ENCODE measurements at places on chromosomes 1 and 21. TPM values are rescaled to one million over a fixed set of nuclear protein-coding genes. Genes with fewer than 3 reads are reported as not detected.
A peak's percentile ranks its signal among the peaks of the same experiment; 100 is the strongest.

NEXN gene
- 13.0 TPM for total RNA-seq

CCDC185 gene
- not detected for total RNA-seq

DNA sequence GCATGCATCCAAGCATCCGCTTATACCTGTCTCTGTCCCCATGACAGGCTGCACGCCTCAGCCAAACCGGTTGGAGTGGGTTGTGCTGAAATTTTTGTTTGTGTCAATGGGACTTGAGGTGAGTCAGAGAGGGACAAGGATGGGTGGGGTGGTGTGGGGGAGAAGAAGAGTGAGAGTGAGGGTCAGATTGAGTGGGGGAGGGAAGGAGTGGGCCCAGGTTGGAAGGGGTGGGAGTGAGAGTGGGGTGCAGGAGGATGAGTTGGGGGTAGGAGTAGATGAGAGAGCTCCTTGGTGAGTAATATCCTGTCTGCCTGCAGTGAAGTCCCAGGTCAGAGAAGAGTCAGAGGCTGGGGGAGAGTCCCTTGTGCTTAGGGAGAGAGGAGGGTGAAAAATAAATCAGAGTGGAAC is 3.3 kb upstream of the NECTIN4 start:
- H3K36me3 ChIP-seq: no peaks in the 10 kb centered on the region
- H3K27me3 ChIP-seq: no peaks in the 10 kb centered on the region
- peaks cover 5% of the 10 kb centered on the region for H3K4me1 ChIP-seq
- DNase-seq: peak; percentile 9
- no peak overlapping the region for H3K4me3 ChIP-seq

PDE4DIP gene
- 132 TPM for total RNA-seq

GRCh38 chr1:201655910-201656309 is 117.0 kb downstream of the NAV1 start:
- no peak overlapping the region for H3K27ac ChIP-seq
- no peak for DNase-seq
- H3K4me1 ChIP-seq: peaks cover 36% of the 10 kb centered on the region
- no peaks in the 10 kb centered on the region for H3K27me3 ChIP-seq
- no peak overlapping the region for H3K4me3 ChIP-seq

ARL8A gene
- total RNA-seq: 25.7 TPM

DNA sequence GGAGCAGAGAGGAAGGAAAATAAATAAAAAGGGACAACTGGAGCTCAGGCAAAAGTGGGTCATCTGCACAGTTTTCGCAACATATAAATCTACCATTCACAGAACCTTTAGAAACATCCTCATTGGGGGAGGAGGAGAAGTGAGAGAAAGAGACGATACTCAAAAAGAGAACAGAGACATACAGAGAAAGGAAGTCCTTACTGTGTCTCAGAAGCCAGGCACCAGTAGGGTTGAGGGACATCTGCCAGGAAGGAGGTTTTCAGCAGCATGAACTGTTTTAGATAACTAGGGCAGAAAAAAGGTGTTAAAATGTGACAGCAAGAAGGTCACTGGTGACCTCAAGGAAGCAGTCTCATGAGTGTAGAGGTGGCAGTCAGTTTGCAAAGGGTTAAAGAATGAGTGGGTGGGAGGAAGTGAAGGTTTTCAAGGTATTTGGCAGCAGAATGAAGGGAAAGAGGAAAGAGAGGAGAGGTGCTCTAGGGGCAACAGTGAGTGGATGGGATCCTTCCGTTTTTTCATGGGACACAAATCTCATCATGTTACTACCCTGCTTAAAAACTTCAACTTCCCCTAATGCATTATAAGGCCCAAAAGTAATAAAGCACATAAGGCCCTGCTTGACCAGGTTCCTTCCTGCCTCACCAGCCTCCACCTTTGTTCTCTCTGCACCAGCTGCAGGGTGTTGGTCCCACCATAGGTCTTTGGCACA is 9.5 kb downstream of the JAK1 start:
- H3K4me3 ChIP-seq: no peak overlapping the region
- no peak for DNase-seq
- H3K27ac ChIP-seq: peak overlapping the region; percentile 70
- no peaks in the 10 kb centered on the region for H3K27me3 ChIP-seq
- peaks cover 34% of the 10 kb centered on the region for H3K4me1 ChIP-seq

DNA sequence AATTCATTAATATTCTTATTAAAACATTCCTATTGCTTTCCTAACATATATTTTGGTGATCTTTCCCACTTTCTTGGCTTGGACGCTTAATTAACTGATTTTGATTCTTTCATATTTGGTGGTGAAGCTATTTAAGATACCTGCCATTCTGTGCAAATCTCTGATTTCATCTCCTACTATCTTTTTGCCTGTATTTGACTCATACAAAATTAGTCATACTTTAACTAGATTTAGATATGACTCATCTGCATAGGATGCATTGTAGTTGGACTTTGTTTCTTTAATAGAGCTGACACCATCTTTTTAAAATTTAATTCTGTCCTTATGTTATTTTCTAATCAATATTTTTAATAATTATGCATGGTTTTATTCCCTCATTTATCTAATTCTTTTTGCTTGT is 93.8 kb upstream of the PLPPR4 start:
- H3K4me3 ChIP-seq: no peak overlapping the region
- H3K36me3 ChIP-seq: no peaks in the 10 kb centered on the region
- no peaks in the 10 kb centered on the region for H3K27me3 ChIP-seq
- H3K27ac ChIP-seq: no peak overlapping the region

- H3K4me1 ChIP-seq: no peaks in the 10 kb centered on the region
- H3K36me3 ChIP-seq: no peaks in the 10 kb centered on the region
- H3K27me3 ChIP-seq: no peaks in the 10 kb centered on the region
- no peak overlapping the region for H3K27ac ChIP-seq
- peak; percentile 29 for DNase-seq
- no peak overlapping the region for H3K4me3 ChIP-seq
Measured at GRCh38 chr21:29436143-29436542, 137.4 kb downstream of the BACH1 start.

NR5A2 gene
- total RNA-seq: 162 TPM

DNA sequence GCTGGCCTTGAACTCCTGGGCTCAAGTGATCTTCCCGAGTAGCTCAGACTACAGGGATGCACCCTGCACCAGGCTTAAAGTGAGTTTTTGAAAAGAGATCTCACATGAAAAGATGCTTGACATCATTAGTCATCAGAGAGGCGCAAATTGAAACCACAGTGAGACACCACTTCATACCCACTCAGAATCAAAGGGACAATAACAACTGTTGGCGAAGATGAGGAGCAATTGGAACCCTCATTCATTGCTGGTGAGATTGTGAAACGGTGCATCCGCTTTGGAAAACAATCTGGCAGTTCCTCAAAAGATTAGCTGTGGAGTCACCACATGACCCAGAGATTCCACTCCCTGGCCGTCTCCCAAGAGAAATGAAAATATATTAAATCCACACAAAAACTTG is 122.3 kb downstream of the PGBD5 start:
- H3K4me3 ChIP-seq: no peak overlapping the region
- H3K4me1 ChIP-seq: peaks cover 7% of the 10 kb centered on the region
- H3K27me3 ChIP-seq: no peaks in the 10 kb centered on the region

- no peak overlapping the region for H3K4me3 ChIP-seq
- no peaks in the 10 kb centered on the region for H3K36me3 ChIP-seq
- H3K27me3 ChIP-seq: no peaks in the 10 kb centered on the region
- no peak overlapping the region for H3K27ac ChIP-seq
- no peaks in the 10 kb centered on the region for H3K4me1 ChIP-seq
Measured at GRCh38 chr1:54950006-54950368, 30.4 kb upstream of the TMEM61 start.

CD247 gene
- 3.9 TPM for total RNA-seq

GRCh38 chr1:24216276-24217074 is 29.4 kb upstream of the IFNLR1 start:
- DNase-seq: no peak
- H3K4me3 ChIP-seq: no peak overlapping the region
- no peak overlapping the region for H3K27ac ChIP-seq
- no peaks in the 10 kb centered on the region for H3K27me3 ChIP-seq
- H3K36me3 ChIP-seq: no peaks in the 10 kb centered on the region
- H3K4me1 ChIP-seq: no peaks in the 10 kb centered on the region

C1QTNF12 gene
- total RNA-seq: 44.2 TPM

GRCh38 chr1:76463849-76464248 is 389.3 kb downstream of the ST6GALNAC3 start:
- H3K4me1 ChIP-seq: no peaks in the 10 kb centered on the region
- H3K36me3 ChIP-seq: no peaks in the 10 kb centered on the region
- no peak overlapping the region for H3K4me3 ChIP-seq
- H3K27me3 ChIP-seq: no peaks in the 10 kb centered on the region

SPRR2F gene
- total RNA-seq: not detected

C1orf50 gene
- total RNA-seq: 1.7 TPM

- H3K36me3 ChIP-seq: no peaks in the 10 kb centered on the region
- H3K27ac ChIP-seq: no peak overlapping the region
- no peak overlapping the region for H3K4me3 ChIP-seq
- no peaks in the 10 kb centered on the region for H3K4me1 ChIP-seq
Measured at GRCh38 chr21:39564200-39564599, 48.5 kb upstream of the B3GALT5 start.

IGSF3 gene
- total RNA-seq: 47.7 TPM

GRCh38 chr1:102919659-102920058 is 188.7 kb downstream of the COL11A1 start:
- H3K27me3 ChIP-seq: no peaks in the 10 kb centered on the region
- H3K4me1 ChIP-seq: no peaks in the 10 kb centered on the region
- DNase-seq: no peak
- H3K27ac ChIP-seq: no peak overlapping the region
- no peaks in the 10 kb centered on the region for H3K36me3 ChIP-seq

DNA sequence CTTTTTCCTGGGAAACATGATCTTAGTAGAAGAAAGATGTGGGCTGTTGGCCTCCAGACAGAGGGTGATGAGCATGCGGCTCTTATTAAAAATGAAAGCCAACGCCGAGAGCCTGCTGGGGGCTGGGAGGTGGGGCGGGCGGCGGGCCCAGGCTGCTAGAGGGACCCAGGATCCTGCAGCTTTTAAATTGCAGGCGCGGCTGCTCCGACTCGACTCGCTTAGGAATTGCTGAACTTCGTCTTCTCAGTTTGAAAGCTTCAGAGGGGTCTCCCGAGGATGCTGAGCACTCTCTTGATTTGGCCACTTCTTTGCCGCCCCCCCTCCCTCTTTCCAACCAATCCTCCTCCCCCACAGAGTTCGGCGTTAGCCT is 1.2 kb downstream of the AGPAT3 start:
- no peak for DNase-seq
- H3K4me1 ChIP-seq: peaks cover 34% of the 10 kb centered on the region
- peak overlapping the region; percentile 89 for H3K4me3 ChIP-seq
- peak overlapping the region; percentile 99 for H3K27ac ChIP-seq

DNA sequence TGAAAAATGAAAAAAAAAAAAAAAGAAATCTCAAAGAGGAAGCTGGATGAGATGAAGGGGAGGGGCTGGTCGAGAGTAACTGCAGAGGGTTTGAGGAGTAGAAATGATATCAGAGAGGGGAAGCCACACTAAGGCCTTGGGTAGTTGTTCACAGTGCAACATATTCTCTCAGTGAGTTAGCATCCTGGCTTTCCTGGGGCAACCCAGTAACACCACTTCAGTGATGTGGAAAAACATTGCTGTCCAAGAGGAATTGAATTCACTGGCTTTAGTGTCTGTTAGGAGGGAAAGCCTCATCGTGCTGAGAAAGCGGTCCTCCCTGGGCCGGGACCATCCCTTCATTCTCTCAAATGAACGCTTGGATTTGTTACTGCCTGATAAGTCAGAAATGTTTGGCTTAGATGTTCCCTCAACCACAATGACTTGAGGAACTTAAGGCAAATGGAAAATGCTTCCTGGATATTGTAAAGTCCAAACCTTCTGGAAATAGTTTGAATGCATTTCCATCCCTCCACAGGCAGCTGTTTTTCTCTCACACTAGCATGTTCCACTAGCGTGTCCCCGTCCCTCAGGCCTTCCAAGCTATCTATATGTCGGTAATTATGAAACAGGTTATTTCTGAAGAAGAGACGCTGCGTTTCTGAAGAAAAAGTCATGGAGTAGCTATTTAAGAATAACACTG is 12.2 kb downstream of the TGFB2 start:
- no peaks in the 10 kb centered on the region for H3K4me1 ChIP-seq
- no peaks in the 10 kb centered on the region for H3K36me3 ChIP-seq
- no peak overlapping the region for H3K4me3 ChIP-seq
- H3K27me3 ChIP-seq: no peaks in the 10 kb centered on the region
- no peak for DNase-seq

GRCh38 chr1:173954179-173954578 is 37.1 kb upstream of the SERPINC1 start:
- no peak overlapping the region for H3K4me3 ChIP-seq
- H3K4me1 ChIP-seq: no peaks in the 10 kb centered on the region
- H3K27ac ChIP-seq: no peak overlapping the region
- no peaks in the 10 kb centered on the region for H3K27me3 ChIP-seq
- H3K36me3 ChIP-seq: no peaks in the 10 kb centered on the region

GRCh38 chr1:153688276-153688675 is 9.8 kb downstream of the NPR1 start:
- no peak overlapping the region for H3K4me3 ChIP-seq
- no peaks in the 10 kb centered on the region for H3K36me3 ChIP-seq
- H3K4me1 ChIP-seq: no peaks in the 10 kb centered on the region
- no peaks in the 10 kb centered on the region for H3K27me3 ChIP-seq
- DNase-seq: no peak
